ENCODE measurements at places on chromosomes 7 and 10.

GRCh38 chr10:35911233-35911632 lies 269.1 kb upstream of the FZD8 start:
- DNase-seq: no peak

GRCh38 chr7:155296788-155297516 lies 726 bp upstream of the INSIG1 start:
- no peak for DNase-seq

DNA sequence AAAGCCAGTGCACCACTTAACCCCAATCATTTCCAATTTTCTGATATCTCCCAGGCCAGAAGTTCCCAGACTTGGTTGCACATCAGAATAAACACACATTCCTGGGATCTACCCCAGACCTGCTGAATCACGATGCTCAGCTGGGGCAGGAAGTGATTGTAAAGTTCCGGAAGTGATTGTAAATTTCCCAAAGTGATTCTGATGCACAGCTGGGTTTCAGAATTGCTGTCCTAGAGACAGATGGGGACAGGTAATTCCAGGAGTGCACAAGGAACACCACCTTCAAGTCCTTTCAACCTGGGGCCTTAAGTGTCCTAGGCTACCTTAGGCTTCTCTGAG lies 104.2 kb upstream of the EEPD1 start:
- DNase-seq: no peak

DNA sequence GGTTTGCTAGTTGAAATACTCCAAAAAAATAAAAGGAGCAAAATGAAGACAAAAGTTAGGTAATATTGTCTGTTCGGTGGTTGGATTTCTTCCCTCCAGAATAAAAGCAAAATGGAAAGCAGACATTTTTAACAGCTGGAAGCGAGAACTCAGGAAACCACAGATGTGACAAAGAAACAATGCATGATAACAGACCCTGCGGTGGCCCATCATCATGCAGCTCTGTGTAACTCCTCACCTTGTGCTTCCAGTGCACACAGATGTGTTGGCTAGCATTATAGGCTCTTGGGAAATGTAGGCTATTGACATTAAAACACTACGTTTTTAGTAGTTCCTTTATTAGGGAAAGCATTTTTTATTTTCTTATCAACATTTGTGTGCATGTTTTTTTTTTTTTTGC lies 53.9 kb upstream of the ARL4A start:
- no peak for DNase-seq

GRCh38 chr7:70920876-70921275 lies 211.1 kb upstream of the GALNT17 start:
- DNase-seq: no peak

- no peak for DNase-seq
Measured at GRCh38 chr7:151133266-151133985, 34.1 kb downstream of the GBX1 start.

GRCh38 chr7:108407676-108408075 lies 48.6 kb downstream of the NRCAM start:
- DNase-seq: no peak

- DNase-seq: no peak
Measured at GRCh38 chr7:135617781-135618180, 44.5 kb upstream of the STMP1 start.

- no peak for DNase-seq
Measured at GRCh38 chr10:43172645-43173044, 34.4 kb downstream of the CSGALNACT2 start.

DNA sequence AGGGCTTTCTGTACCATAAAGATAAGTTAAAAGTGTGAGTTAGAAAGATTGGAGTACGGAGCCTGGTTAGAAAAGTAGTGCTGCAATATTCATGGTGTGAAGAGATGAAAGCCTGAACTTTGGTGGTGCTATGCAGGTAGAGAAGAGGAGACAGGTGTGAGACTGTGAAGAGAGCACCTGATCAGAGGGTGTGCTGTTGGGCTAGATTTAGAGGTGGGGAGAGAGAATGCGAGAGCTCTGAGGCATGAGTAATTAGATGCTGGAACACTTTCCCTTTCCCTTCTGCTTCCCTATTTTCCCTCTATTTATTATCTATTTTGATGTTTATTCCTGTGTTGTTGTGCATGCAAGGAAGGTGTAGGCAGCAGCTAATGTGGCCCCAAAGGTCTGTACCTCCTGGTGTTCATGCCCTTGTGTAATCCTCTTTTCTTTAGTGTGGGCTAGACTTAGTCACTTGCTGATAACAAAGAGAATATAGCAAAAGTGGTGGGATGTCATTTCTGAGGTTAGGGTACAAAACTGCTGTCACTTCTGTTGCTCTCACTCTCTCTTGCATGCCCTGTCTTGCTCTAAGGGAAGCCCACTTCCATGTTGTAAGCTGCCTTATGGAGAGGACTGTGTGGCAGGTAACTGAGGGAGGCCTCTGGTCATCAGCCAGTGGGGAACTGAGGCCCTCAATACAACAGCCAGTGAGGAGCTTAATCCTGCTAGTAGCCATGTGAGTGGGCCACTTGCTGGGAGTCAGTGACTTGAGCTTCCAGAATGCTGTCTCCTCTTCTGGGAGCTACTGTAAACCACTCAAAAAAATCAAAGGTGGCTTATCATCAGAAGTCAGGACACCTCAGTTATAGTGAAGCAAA lies 2.6 kb upstream of the ATXN7L1 start:
- DNase-seq: no peak

GRCh38 chr10:4107285-4107851 lies 322.4 kb upstream of the KLF6 start:
- DNase-seq: no peak

GRCh38 chr7:156791241-156791640 lies 101.7 kb downstream of the LMBR1 start:
- no peak for DNase-seq

DNA sequence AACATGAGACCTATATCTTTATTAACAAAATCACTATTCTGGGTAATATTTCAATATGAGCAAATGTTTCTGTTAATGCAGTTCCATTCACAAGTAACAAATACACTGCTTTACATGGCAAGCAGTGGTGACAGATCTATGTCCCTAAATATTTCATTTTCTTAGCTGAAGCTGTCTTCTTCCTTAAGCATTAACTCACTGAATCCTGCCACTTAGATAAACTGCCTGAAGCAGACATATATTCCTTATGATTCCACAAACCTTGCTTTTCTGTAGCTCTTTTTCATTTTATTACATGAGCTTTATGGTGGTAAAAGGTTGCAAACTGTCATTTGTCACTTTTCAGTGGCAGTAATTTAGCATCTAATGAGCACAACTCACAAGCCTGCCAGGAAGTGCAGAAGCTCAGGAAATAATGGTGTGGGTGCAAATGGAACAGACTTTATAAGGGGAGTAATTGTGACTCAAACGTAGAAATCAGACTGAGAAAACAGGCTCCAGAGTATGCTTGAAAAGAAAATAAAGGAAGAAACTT lies 217.2 kb downstream of the XPNPEP1 start:
- DNase-seq: no peak

GRCh38 chr10:88962336-88962735 lies 9.8 kb upstream of the ACTA2 start:
- no peak for DNase-seq

DNA sequence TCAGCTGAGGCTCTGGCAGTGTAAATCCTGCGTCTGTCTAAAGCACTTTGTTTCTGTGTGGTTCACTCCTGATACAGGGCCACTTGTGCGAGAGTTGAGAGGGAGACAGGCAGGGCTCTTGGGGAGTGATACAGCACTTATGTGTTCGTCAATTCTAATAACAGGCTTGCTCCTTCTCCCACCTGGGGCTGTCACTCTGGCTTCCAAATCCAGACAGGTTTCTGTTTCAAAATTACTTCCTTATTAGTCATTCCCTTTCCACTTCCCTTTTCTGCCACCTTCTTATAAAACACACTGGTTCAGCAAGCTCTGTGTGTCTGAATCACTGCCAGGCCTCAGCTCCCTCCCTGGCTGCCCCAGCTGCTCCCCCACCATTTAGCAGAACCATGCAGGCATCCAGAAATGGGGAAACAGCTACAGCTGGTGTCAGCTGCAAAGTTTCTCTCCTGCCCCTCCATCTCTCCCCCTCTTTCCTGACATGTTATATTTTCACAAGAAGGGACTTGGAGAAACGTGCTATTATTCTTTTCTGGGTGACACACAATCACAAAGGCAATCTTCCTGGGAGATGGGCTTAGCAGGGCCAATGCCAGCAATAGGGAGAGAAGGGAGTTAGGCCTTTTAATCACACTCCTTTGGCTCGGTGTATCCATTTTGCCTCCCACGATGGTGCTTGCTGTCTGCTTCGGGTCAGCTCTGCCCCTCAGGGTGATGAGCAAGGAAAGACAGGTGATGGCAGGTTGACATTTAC lies 58.4 kb upstream of the ZNRF2 start:
- peak; percentile 56 for DNase-seq

DNA sequence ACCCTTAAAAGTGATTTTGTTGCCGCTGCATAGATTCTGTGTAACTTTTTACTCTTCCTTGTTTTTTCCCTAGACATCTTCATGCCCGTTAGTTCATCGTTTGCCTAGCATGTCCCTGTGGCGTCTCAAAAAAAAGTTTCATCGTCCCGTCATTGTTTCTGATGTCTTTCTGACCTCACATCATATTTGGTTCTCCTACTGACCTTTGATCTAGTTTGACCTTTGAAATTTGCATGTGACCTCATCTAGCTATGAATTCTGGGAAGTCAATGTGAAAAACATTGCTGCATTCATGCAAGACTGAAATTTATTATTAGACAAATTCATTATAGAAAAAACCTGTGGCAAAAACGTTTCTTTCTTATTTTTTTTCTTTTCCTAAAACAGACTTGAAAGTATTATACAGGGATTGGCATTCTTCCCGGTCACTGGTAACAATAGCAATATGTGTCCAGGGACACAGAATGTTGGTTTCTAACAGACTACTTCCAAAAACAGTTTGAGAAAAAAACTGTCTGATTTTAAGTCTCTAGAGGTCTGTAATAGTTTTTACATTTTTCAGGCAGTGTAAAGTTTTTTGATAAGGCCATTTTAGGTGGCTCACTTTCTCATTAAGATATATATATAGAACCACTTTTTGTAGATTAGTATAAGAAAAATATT lies 280.9 kb downstream of the USP6NL start:
- DNase-seq: no peak

DNA sequence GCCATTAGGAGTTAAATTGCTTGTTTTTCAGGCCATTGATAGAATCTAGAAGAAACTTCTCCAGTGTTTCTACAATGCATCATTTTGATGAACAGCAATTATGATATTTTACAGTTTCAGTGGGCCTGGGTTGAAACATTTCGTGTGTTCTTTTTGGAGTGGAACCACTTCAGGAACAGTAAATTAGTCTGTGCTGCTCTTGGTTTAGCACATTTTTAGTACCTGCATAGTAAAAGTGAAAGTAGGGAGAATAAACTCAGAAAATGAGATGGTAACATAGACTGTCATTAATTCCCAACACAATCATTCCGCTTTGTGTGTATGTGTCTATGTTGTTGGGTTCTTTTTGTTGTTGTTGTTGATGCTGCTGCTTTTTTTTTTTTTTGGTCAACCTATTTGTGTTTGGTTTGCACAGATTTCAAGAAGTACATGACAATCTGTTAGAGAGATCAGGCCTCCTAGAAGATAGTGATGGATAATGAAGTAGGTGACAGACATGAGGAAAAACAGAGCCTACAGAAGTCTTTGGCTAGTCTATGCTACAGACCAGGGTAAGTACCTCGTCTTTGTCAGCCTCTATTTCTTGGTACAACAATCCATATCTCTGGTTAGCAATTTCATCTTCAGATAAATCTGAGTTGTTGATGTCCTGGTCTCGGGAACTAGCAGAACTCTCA lies 154.0 kb upstream of the TARP start:
- DNase-seq: no peak

DNA sequence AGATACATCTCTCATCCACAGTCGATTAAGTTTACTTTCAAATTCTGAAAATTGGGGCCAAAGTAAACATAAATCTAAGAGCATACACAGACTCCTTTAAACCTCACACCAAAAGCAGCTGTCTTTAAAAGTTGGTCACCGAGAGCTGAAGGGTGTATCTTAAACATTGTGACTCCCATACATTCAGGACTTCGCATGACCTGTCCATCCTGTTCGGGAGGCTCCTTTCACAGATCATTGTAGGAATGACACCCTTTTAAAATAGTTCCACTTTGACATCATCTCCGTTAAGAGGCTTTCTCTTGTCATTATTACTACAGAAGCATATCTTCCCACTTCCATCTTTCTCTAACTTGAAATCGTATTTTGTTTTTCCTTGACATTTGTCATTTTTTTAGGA lies 440.0 kb downstream of the DNAJB9 start:
- DNase-seq: no peak

- DNase-seq: no peak
Measured at GRCh38 chr7:19681596-19681995, 27.2 kb downstream of the POLR1F start.

DNA sequence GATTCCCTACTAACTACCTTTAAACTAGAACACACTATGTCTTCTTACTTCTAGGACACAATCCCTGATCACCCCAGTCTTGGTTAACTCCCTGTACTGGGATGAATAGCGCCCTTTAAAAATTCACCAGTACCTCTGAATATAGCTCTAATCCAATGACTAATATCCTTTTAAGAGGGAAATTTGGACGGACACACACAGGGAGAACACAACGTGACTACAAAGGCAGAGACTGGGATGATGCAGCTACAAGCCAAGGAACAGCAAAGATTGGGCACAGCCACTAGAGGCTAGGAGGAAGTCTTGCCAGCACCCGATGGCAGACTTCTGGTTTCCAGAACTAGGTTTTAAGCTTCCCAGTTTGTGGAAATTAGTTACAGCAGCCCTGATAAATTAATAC lies 81.4 kb downstream of the MALSU1 start:
- no peak for DNase-seq

GRCh38 chr7:133310232-133310862 lies 57.5 kb downstream of the EXOC4 start:
- no peak for DNase-seq

DNA sequence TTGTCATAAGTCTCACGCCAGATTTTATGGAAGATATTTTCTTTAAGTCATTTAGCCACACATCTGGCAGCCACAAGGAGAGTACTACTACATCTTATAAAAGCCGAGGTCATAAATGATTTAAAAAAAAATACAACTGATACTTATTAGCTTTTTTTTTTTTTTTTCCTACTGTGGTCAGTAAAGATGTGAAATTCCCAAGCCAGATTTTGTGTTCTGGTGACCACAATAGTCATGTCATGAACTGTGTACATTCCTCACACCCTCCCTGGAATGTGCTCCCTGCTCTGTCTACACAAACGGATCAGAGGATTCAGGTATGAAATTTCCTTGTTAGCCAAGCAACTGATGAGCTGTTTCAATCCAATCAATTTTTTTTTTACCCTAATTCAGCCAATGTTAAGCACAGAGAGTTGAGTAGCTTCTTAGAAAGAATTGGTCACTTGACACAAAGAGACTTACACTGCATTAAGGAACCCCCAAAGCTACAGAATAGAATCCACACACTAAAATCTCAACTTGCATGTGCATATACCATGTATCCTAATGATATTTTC lies 54.7 kb downstream of the CHRM2 start:
- no peak for DNase-seq

- no peak for DNase-seq
Measured at GRCh38 chr10:93992400-93993030, 1.2 kb upstream of the PLCE1 start.
